ENCODE measurements at places on chromosomes 11 and 22.

GRCh38 chr22:25282671-25283561 lies 63.5 kb downstream of the CRYBB2 start:
- no peak for DNase-seq

DNA sequence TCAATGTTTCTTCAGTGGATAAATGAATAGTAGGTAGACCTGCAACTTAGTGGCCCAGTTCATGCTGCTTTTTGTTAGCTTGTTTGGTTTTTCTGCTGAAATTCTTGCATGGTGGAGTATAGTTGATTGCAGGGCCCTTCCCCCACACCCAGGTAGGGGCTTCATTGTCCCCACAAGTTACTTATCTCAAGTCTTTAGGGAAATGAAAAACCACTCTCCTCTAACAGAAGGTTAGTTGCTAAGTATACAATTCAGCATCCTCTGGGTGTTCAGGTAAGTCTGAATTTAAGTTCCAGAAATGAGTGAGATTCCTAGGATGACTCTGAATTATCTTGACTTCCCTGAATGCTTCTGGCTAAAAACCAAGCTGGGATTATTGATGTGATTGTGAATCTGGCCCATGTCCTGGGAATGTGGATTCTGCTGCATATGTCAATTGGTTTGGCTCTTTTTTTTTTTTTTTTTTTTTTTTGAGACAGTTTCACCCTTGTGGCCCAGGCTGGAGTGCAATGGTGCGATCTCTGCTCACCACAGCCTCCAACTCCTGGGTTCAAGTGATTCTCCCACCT lies 40.3 kb downstream of the BCL2L13 start:
- no peak for DNase-seq

DNA sequence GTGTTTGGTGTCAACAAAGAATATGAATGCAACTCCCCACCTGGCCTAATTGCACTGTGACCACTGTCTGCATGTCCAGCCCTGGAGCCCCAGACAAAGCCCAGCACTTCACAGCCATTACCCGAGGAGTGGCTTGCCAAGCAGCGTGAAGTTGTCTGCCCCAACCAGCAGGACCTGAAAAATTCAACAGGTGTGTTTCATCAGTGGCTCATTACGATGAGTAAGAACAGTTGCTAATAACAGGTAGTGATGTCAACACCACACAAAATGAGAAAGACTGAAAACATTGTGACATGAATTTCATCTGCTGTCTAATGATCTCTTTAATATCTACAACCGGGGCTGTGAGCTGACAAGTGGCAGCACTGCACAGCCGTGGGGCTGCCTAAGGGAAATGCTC lies 10.3 kb downstream of the MRPL21 start:
- no peak for DNase-seq

GRCh38 chr22:19396934-19397733 lies 34.4 kb downstream of the HIRA start:
- no peak for DNase-seq

DNA sequence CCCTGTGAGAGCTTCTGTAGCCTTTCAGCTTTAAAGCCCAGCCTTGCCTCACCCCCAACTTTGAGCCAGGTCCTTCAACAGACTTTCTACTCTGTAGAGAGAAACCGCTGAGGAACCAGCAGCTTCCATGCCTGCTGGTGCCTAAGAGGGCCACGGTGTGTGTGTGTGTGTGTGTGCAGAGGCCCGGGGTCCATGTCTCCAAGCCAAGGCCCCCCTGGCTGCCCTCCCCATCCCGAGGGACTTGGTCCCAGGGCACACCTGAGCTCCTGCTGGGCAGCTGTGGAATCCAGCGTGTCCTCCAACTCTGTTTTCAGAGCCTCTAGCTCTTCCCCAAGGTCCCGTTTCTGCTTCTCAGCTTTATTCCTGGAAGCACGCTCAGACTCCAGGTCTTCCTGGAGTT lies 42.3 kb downstream of the APOL1 start:
- DNase-seq, result no peak

- no peak for DNase-seq
Observed at GRCh38 chr11:124195189-124195734, 12.1 kb downstream of the OR10D3 start.

- no peak for DNase-seq
Observed at GRCh38 chr22:19176175-19176643, 2.3 kb downstream of the SLC25A1 start.

GRCh38 chr22:44500599-44500998 lies 2.6 kb upstream of the RTL6 start:
- no peak for DNase-seq

DNA sequence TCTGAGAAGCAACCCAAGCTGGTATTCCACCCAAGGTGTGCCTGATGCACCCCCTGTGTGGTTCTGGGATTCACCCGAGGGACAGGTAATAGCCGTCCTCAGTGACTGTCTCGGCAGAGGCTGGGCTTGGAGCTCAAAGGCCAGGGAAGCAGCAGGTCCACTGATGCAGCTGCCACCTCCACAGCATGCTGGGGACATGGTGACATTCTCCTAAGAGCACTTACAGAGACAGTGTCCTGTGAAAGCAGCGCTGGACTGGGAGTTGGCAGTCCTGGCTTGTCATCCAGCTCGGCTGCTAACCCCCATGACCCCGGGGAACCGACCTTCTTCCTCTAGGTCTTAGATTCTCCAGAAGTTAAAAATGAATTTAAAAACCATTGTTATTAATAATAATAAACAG lies 72.8 kb downstream of the RPUSD4 start:
- DNase-seq, result no peak

- no peak for DNase-seq
Observed at GRCh38 chr11:13102513-13102840, 93.4 kb downstream of the RASSF10 start.

GRCh38 chr11:11864803-11865202 lies 23.0 kb downstream of the USP47 start:
- no peak for DNase-seq

DNA sequence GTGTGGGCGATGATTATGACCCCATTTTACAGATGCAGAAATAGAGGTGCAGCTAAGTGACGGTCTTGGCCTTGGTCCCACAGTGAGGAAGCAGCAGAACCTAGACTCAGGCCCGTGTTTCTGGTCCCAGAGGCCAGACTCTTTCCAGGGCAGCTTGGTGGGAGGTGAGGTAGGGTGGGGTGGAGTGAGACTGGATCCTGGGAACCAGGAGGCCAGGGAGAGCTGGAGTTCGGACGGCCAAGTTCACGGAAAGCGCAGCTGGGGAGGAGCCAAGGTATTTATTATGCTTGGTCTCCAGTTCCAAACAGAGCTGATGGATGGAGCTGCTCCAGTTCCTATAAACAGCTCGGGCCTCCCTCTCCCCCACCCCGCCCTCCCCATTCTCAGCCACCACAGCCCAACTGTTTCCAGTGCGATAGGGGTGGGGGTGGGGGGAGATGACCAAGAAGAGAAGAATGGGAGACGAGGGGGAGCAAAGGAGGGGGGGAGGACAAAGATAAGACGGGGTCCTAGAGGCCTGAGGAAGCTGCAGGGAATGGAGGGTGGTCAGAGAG lies 16.2 kb downstream of the LRRC32 start:
- no peak for DNase-seq
